ENCODE measurements at places on chromosomes 4 and X. TPM values are rescaled to one million over a fixed set of nuclear protein-coding genes. Genes with fewer than 3 reads are reported as not detected.

NAA10 gene
- total RNA-seq, result 115 TPM

DNA sequence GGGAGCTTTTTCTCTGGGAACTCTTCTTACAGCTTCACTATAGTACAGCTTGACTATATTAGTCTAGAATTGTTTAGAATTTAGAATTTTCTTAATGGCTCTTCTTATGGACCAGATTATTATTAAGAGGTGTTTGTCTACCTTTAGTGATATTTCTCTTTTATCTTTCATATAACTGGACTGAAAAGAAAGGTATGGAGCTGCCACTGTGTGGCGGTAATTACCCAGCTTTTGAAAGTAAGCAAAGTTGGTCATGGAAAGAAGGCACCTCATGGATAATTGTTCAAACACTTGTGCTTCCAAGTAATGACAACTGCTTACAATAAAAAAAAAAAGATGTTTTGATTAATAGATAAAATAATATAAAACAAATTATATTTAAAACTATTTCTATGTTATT lies 1112.5 kb downstream of the TECRL start:
- no peak overlapping the region for H3K4me3 ChIP-seq
- no peaks in the 10 kb centered on the region for H3K4me1 ChIP-seq

DNA sequence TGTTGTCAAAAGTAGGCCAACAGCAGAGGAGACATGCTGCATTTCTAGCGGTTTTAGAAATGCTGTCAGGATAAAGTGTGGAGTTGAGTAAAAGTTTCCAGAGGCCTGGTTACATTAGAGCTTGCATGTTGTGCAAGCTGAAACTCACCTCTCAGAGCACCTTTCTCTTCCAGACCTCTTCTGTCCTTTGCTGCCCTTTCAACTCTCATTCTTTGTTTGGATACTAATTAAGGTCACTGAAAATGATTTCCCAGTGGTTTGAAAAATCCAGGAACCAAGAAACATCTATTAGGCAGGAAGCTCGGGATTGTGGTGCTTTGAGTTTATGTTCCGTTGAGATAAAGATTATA lies 426.6 kb downstream of the MAPK10 start:
- H3K27ac ChIP-seq, result no peak overlapping the region
- H3K36me3 ChIP-seq, result no peaks in the 10 kb centered on the region
- H3K27me3 ChIP-seq, result peaks cover 11% of the 10 kb centered on the region
- no peak for DNase-seq
- no peak overlapping the region for H3K4me3 ChIP-seq
- H3K4me1 ChIP-seq, result peaks cover 5% of the 10 kb centered on the region

- H3K36me3 ChIP-seq, result no peaks in the 10 kb centered on the region
- H3K4me3 ChIP-seq, result no peak overlapping the region
- no peaks in the 10 kb centered on the region for H3K4me1 ChIP-seq
- H3K27ac ChIP-seq, result no peak overlapping the region
- H3K27me3 ChIP-seq, result no peaks in the 10 kb centered on the region
These were observed 110.3 kb downstream of the AREG start for GRCh38 chr4:74555231-74555630.

- H3K4me1 ChIP-seq, result no peaks in the 10 kb centered on the region
- H3K4me3 ChIP-seq, result no peak overlapping the region
- no peaks in the 10 kb centered on the region for H3K36me3 ChIP-seq
- DNase-seq, result no peak
- no peaks in the 10 kb centered on the region for H3K27me3 ChIP-seq
- H3K27ac ChIP-seq, result no peak overlapping the region
These were observed 34.2 kb downstream of the TENM3 start for GRCh38 chr4:182277377-182277776.

Data from activated CD4-positive, alpha-beta T cell treated with anti-CD3 and anti-CD28 coated beads for 36 hours (primary cell).